Skin of body (tissue), 3 donors: ENCODE measurements at places on chromosomes 4 and X. TPM values are rescaled to one million over a fixed set of nuclear protein-coding genes. Genes with fewer than 3 reads are reported as not detected.

The NIPAL1 gene
- total RNA-seq = 9.5 TPM

The SYNPO2 gene
- total RNA-seq = 26.7 TPM

The GPM6B gene
- 17.5 TPM for total RNA-seq

The GABRG1 gene
- total RNA-seq = under 0.01 TPM

The UNC5C gene
- total RNA-seq = 1.1 TPM
